Glomerular endothelial cell (primary cell): ENCODE measurements at places on chromosomes 6 and 20.

GRCh38 chr20:62725596-62726268 lies 17.1 kb downstream of the NTSR1 start:
- DNase-seq: no peak

DNA sequence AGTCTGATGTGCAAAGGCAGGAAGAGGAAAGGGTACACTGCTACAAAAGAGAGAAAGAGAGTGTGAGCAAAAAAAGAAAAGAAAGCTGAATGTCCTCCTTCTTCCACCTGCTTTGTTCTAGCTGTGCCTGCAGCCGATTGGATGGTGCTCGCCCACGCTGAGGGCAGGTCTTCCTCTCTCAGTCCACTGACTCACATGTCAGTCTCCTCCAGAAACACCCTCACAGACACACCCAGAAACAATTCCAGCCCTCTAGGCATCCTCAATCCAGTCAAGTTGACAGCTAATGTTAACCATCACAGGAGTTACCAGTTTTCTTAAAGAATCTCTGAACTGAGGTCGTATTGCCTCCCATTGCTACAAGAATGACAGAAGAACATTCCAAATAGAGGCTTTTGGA lies 411.9 kb upstream of the SASH1 start:
- no peak for DNase-seq

DNA sequence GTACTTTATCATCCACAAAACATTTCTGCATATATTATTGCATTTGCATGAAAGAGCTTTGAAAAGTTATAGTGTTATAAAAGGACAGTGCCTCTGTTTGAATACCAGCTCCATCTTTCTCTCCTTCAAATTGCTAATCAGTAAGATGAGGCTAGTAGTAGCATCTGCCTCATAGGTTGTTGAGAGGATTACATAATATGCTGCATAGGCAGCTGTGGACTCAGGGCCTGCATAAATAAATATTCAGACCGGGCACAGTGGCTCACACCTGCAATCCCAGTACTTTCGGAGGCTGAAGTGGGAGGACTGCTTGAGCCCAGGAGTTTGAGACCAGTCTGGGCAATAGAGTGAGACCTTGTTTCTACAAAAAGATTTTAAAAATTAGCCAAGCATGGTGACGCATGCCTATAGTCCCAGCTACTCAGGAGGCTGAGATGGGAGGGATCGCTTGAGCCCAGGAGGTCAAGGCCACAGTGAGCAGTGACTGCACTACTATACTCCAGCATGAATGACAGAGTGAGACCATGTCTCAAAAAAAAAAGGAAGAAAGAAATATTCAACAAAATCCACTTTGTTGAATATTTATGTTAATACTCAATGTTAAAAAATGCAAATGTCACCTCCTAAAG lies 18.3 kb upstream of the SEC63 start:
- no peak for DNase-seq

GRCh38 chr20:32037929-32038328 lies 14.1 kb upstream of the HCK start:
- no peak for DNase-seq

GRCh38 chr6:108677357-108677756 lies 116.6 kb downstream of the FOXO3 start:
- DNase-seq: no peak

DNA sequence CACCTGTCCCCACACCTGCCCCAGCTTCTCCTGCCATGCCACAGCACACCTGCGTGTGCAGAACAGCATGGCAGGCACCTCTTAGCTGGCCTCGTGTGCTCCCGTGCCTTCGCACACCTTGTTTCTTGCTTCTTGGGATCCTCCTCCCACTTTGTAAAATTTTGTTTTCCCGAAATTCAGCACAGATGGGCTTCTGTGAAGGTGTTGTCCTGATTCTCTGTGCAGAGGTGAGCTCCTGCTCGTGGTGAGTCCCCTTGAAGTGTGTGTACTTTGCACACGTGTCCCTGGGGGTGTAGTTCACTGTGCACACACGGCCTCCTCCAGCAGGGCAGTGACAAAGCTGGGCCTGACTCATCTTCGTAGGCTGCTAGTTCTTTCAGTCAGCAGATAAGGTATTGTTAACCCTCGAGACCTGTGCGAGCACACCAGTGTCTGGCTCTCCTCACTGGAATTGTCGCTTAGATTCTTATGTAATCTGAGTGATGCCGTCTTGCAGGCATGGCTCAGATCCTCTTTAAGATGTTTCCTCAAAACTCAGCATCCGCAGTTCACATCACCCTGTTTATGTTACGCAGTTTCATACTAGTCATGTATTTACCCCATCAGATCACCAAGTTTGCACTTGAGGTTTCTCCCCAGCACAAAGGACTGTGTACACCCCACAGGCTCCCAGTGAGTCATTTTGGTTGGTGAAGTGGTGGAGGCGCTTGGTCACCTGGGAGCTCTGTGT lies 77.7 kb downstream of the CDYL start:
- DNase-seq: no peak

- no peak for DNase-seq
Measured at GRCh38 chr6:56655996-56656395, 13.3 kb upstream of the DST start.

- DNase-seq: no peak
Measured at GRCh38 chr20:8664778-8665177, 404.1 kb upstream of the PLCB4 start.

DNA sequence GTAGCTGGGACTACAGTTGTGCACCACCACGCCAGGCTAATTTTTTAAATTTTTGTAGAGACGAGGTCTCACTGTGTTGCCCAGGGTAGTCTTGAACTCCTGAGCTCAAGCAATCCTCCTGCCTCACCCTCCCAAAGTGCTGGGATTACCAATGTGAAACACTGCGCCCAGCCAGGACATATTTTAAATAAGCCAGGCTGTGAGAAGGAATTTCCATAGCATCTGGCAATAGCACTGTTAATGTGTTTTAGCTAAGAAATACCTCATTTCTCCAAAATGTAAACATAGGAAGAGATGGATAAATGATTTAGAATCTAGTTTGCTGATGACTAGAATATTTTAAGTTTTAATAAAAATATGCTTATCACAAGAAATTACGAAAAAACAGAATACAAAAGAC lies 27.0 kb upstream of the SLA2 start:
- no peak for DNase-seq

GRCh38 chr6:16392010-16392409 lies 153.6 kb downstream of the GMPR start:
- DNase-seq: no peak
